ENCODE measurements at places on chromosomes 2 and 18. TPM values are rescaled to one million over a fixed set of nuclear protein-coding genes. Genes with fewer than 3 reads are reported as not detected.

- no peak overlapping the region for H3K4me3 ChIP-seq
- no peaks in the 10 kb centered on the region for H3K36me3 ChIP-seq
- no peaks in the 10 kb centered on the region for H3K27me3 ChIP-seq
- peaks cover 6% of the 10 kb centered on the region for H3K4me1 ChIP-seq
- DNase-seq, result no peak
Measured at GRCh38 chr2:196291873-196292800, 120.8 kb upstream of the STK17B start.

GRCh38 chr2:215396595-215397313 is 39.1 kb downstream of the FN1 start:
- H3K4me3 ChIP-seq, result no peak overlapping the region
- H3K27me3 ChIP-seq, result no peaks in the 10 kb centered on the region
- no peak for DNase-seq
- H3K4me1 ChIP-seq, result peaks cover 9% of the 10 kb centered on the region

GRCh38 chr2:108580050-108580449 is 45.8 kb downstream of the LIMS1 start:
- no peaks in the 10 kb centered on the region for H3K27me3 ChIP-seq
- DNase-seq, result no peak
- no peaks in the 10 kb centered on the region for H3K36me3 ChIP-seq
- no peak overlapping the region for H3K4me3 ChIP-seq

The RAMP1 gene
- total RNA-seq, result 11.1 TPM

DNA sequence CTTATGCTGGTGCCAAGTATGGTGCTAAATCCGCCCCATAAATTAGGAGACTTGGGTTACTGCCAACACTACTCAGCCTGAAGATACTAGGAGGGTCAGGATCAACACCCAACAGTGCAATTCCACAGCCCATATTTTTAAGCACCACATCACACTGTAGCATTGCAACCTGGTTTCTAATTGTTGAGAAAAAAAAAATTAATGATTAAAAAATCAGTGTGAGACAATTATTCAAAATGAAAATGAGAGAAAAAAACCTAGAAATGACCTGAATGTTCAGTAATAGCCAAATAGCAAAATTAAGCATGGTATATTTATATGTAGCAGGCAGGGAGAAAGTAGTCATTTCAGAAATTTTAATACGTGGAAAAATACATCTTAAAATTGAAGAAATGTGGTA is 29.2 kb upstream of the HNRNPLL start:
- no peaks in the 10 kb centered on the region for H3K4me1 ChIP-seq
- H3K27ac ChIP-seq, result no peak overlapping the region
- H3K36me3 ChIP-seq, result no peaks in the 10 kb centered on the region
- DNase-seq, result no peak

GRCh38 chr2:64626146-64626809 is 27.4 kb downstream of the SERTAD2 start:
- H3K27me3 ChIP-seq, result no peaks in the 10 kb centered on the region
- peaks cover 6% of the 10 kb centered on the region for H3K36me3 ChIP-seq
- H3K4me3 ChIP-seq, result no peak overlapping the region
- no peak overlapping the region for H3K27ac ChIP-seq

The POMC gene
- 3.3 TPM for total RNA-seq

DNA sequence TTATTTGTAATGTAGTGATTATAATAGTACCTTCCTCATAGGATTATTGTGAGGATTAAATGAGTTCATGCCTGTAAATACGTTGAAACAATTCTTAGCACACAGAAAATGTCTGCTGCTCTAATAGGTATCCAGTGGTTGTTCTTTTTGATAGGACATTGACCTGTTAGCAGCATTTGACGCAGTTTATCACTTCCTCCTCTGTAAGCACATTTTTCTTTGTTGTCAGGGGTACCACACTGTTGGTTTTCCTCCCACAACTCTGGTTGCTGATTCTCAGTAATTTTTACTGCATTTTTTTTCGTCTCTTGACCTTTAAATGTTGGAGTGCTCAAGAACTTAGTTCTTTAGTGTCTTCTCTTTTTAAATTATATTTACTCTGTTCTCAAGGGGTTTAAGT is 15.4 kb downstream of the PPM1B start:
- H3K27me3 ChIP-seq, result no peaks in the 10 kb centered on the region
- H3K4me3 ChIP-seq, result no peak overlapping the region
- no peak for DNase-seq
- H3K36me3 ChIP-seq, result no peaks in the 10 kb centered on the region
- H3K27ac ChIP-seq, result no peak overlapping the region
- H3K4me1 ChIP-seq, result peaks cover 24% of the 10 kb centered on the region

DNA sequence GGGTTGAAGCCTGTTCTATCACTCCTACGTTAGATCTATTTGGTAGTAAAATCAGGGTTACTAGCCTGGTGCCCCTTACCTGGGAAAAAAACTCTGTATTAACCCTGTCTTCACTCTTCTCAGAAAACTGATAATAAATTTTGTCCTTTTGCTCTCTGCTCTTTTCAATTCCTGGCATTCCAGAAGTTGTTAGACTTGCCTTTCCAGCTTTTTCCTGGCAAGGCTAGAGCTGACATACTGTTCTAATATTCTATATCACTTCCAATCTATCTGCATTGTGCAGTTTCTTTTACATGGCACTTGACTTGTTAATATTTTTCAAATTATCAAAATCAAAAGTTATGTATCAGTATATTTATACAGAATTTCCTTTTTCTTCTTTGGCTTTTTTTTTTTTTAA is 162.2 kb downstream of the FIGN start:
- no peak overlapping the region for H3K4me3 ChIP-seq
- H3K4me1 ChIP-seq, result no peaks in the 10 kb centered on the region
- H3K27ac ChIP-seq, result no peak overlapping the region

GRCh38 chr2:157419031-157419575 is 24.8 kb downstream of the CYTIP start:
- H3K36me3 ChIP-seq, result no peaks in the 10 kb centered on the region
- H3K4me1 ChIP-seq, result peaks cover 5% of the 10 kb centered on the region
- peak overlapping the region; percentile 77 for H3K27ac ChIP-seq
- H3K4me3 ChIP-seq, result no peak overlapping the region

The SLC11A1 gene
- 302 TPM for total RNA-seq

DNA sequence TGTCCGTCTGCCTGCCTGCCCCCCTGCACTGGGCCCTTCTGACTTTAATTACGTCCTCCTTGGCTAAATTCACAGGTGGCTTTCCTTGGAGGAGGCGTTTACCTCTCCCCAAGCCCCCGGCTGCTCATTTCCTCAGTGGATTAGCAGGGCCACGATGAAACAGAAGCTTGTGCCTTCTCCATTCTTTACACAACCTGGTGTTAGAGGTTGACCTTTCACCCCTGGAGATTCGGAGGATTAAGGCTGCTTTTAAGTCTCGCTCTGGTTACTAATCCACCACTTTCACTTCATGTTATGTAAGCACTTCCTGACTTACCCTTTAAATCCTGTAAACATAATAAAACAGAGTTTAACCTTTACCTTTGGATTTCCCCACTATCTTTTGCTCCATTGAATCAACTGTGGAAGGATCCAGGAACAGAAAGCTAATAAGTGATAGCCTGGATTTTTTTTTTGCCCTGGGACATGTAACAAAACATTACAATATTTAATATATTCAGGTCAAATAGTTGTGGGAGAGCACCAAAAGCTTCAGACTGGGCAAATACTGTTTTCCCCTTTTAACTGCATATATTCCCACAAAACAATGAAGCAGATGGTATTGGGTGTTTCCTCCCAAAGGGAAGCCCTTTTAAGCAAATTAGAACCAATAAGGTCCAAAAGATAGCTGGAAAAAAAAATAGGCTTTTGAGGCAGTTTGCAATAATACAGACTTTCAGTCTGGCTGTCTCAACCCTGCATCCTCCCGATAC is 370.2 kb downstream of the EN1 start:
- DNase-seq, result no peak
- no peak overlapping the region for H3K27ac ChIP-seq

- H3K27me3 ChIP-seq, result no peaks in the 10 kb centered on the region
- no peak overlapping the region for H3K4me3 ChIP-seq
- peaks cover 37% of the 10 kb centered on the region for H3K4me1 ChIP-seq
- DNase-seq, result no peak
Measured at GRCh38 chr2:48508461-48509124, 21.4 kb upstream of the STON1 start.

GRCh38 chr18:72378016-72378415 is 166.1 kb downstream of the CBLN2 start:
- no peak for DNase-seq
- H3K4me1 ChIP-seq, result no peaks in the 10 kb centered on the region
- H3K27me3 ChIP-seq, result no peaks in the 10 kb centered on the region
- no peaks in the 10 kb centered on the region for H3K36me3 ChIP-seq

- peak overlapping the region; percentile 77 for H3K27ac ChIP-seq
- H3K4me1 ChIP-seq, result no peaks in the 10 kb centered on the region
- no peaks in the 10 kb centered on the region for H3K36me3 ChIP-seq
- no peak overlapping the region for H3K4me3 ChIP-seq
Measured at GRCh38 chr2:239465017-239466001, 64.5 kb upstream of the HDAC4 start.

DNA sequence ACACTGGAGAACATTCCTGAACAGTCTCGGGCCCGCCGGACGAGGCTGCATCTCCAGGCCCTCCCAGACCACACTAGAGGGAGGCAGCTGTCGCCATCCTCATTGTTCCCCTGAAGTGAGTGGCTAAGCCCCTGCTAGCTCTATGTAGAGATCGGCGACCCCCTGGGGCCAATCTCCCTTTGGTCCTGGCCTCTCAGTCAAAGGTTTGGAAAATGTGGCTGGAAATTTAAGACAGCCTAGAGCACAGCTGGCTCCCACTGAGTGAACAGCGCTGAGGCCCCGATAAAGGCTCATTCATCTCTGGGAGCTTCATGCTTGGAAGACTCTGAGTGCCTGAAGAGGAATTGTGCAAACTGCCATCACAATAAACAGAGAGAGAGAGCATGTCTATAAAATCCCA is 360.3 kb downstream of the CLIP4 start:
- no peak overlapping the region for H3K4me3 ChIP-seq
- no peaks in the 10 kb centered on the region for H3K4me1 ChIP-seq
- no peaks in the 10 kb centered on the region for H3K36me3 ChIP-seq
- no peaks in the 10 kb centered on the region for H3K27me3 ChIP-seq
- DNase-seq, result no peak

The DNAJC5G gene
- total RNA-seq, result not detected

The ZSCAN30 gene
- 18.9 TPM for total RNA-seq

The TDRD15 gene
- total RNA-seq, result not detected

- no peaks in the 10 kb centered on the region for H3K4me1 ChIP-seq
- DNase-seq, result no peak
- no peak overlapping the region for H3K4me3 ChIP-seq
Measured at GRCh38 chr2:126858013-126858412, 40.7 kb upstream of the TEX51 start.

The GRB14 gene
- 8.9 TPM for total RNA-seq

The DYNC2LI1 gene
- total RNA-seq, result 22.4 TPM

GRCh38 chr2:240431661-240432424 is 3.6 kb upstream of the GPC1 start:
- DNase-seq, result peak; percentile 54
- H3K4me1 ChIP-seq, result peaks cover 4% of the 10 kb centered on the region
- peaks cover 7% of the 10 kb centered on the region for H3K27me3 ChIP-seq
- H3K27ac ChIP-seq, result no peak overlapping the region
- no peak overlapping the region for H3K4me3 ChIP-seq
- no peaks in the 10 kb centered on the region for H3K36me3 ChIP-seq

DNA sequence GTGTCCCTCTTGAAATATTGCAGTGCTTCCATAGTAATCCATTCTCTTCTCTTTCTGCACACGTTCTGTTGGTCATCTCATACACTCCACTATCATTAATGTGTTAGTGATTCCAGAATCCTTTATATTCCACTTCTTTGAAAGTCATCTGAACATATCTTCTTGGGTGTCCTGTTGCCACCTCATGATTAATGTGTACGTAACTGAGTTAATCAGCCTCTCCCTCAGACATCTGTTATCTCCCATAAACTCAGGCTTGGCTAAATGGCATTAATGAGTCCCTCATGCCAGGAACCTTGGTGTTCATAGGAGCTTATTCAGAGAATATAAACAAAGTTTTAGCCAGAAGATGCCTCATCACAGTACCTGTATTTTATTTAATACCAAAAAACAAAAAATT is 126.4 kb downstream of the NCOA1 start:
- no peak overlapping the region for H3K27ac ChIP-seq
- H3K4me1 ChIP-seq, result peaks cover 6% of the 10 kb centered on the region
- no peaks in the 10 kb centered on the region for H3K27me3 ChIP-seq
- no peaks in the 10 kb centered on the region for H3K36me3 ChIP-seq

The CFAP210 gene
- not detected for total RNA-seq

- H3K4me3 ChIP-seq, result no peak overlapping the region
- no peaks in the 10 kb centered on the region for H3K27me3 ChIP-seq
- no peaks in the 10 kb centered on the region for H3K36me3 ChIP-seq
- no peak for DNase-seq
Measured at GRCh38 chr18:21489119-21489750, 111.3 kb downstream of the ESCO1 start.

The LONRF2 gene
- 4.2 TPM for total RNA-seq

The KCNIP3 gene
- total RNA-seq, result 3.0 TPM

DNA sequence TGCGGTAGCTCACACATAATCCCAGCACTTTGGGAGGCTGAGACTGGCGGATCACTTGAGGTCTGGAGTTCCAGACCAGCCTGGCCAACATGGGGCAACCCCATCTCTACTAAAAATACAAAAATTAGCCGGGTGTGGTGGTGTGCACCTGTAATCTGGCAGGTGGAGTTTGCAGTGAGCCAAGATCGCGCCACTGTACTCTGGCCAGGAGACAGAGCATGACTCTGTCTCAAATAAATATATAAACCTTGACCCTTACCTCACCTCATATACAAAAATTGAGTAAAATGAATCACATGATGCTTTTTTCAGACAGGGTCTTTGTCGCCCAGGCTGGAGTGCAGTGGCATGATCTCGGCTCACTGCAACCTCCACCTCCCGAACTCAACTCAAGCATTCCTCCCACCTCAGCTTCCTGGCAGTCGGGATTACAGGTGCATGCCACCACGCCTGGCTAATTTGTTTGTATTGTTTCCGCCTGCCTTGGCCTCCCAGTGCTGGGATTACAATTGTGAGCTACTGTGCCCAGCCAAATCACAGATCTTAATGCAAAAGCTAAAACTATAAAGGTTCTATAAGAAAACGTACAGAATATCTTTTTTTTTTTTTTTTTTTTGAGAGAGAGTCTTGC is 25.3 kb downstream of the XPO1 start:
- H3K27me3 ChIP-seq, result no peaks in the 10 kb centered on the region
- no peak overlapping the region for H3K4me3 ChIP-seq
- H3K4me1 ChIP-seq, result peaks cover 5% of the 10 kb centered on the region
- H3K27ac ChIP-seq, result no peak overlapping the region
- no peak for DNase-seq

DNA sequence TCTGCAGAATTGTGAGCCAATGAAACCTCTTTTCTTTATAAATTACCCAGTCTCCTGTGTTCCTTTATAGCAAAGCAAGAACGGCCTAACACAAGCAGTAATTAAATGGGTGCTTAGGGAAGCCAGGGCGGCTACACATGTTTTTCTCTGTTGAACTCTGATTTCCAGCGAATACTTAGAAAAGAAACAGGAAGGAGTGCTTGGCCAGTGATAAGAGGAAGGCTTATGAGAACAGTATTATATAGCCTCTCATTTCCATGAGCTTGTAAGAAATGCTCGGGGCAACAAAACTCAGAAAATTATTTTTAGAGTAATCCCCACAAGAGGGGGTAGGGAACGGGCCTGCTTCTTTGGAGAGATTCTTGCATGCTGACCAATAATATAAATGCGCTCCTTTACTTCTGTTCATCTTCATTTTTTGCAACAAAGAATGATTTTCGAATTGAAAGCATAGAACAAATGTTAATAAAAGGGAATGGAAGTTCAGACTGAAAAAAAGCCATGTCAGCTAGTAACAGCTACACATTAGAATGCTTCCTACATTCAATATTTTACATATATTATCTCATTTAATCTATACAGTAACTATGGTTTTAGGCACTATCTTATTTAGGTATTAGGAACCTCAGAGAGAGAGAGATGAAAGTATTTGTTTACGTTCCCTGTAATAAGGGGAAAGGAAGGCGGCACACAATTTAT is 49.7 kb upstream of the CCDC85A start:
- no peaks in the 10 kb centered on the region for H3K36me3 ChIP-seq
- H3K4me3 ChIP-seq, result no peak overlapping the region
- no peaks in the 10 kb centered on the region for H3K27me3 ChIP-seq
- H3K4me1 ChIP-seq, result no peaks in the 10 kb centered on the region
- DNase-seq, result no peak
